ENCODE measurements at places on chromosomes 12 and 14.

GRCh38 chr14:96341323-96341722 is 21.8 kb downstream of the ATG2B start:
- DNase-seq: no peak

GRCh38 chr14:101991352-101991751 is 27.0 kb downstream of the DYNC1H1 start:
- DNase-seq: no peak

- no peak for DNase-seq
Measured at GRCh38 chr12:53096759-53097158, 708 bp upstream of the IGFBP6 start.

DNA sequence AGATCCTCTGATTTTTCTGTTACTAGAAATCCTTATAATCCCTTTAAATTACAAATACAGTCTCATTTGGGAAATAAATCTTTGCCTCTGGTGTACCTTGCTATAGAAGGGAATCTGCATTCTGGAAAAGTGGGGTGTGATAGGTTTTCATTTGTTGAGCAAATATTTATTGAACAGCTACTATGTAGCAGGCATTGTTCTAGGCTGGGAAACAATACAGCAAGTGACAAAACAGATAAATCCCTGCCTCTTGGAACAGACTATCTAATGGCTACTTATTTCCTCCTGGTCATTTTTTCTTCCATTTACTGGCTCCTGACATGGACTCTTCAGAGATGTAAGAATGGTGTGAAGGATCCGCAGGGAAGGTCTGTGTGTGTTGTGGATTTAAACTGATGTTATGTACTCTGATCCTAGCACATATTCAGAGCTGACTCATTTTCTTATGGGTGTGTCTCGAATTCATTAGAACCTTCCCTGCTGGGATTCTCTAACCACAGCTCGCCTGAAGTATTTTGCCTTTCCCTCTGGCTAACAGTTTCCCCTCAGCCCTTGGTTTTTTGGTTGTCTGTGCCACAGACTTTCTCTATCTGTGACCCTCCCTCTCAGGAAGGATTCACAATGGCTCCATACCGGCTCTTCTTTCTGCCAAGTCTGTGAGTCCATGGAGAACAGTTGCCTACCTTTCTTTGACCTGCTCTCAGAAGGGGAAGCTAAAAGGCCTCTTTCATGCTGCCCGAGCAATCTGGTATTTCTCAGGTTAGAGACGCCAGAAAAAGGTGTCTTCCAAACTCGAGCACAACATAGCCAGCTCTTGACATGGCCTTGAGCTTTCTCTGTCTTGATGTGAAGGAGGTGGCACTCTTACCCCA is 53.7 kb downstream of the TMTC2 start:
- DNase-seq: no peak

DNA sequence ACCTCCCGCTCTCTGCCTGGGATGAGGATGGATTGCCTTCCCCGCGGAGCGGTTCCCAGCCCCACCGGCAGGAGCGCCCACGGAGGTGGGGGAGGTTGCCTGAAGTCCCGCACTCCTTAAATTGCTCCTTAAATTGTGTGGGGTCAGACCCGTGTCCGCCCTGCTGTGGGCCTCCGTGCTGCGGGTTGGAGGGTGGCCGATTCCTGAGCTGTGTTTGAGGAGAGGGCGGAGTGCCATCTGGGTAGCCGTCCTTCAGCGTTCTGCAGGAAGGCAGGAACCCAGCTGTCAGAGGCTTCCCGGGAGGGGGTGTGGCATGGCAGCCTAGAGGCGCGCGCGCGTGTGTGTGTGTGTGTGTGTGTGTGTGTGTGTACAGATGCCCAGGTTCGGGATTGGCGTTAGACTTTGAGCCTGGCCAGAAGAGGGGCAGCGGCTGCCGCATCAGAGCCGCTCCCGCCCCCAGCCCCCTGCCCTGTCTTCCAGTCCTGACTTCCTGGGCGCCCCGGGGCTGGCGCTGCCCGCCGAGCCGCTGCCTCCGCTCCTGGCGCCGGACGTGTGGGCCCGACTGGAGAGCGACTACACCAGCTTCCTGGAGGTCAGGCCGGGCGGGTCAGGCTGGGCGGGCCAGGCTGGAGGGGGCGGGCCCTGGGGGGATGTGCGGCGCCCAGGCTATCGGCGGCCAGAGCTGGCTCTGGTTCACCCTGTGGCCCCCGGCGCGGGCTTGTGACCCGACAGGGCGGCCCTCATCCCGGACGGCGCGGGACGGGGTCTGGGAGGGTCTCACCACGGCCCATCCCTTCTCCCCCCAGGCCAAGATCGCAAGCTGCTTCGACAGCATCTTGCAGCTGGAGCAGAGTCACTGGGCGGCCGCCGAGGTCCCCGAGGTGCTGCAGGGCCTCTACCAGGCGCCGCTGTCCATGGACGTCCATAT is 9.2 kb downstream of the EXOC3L4 start:
- DNase-seq: no peak

- no peak for DNase-seq
Measured at GRCh38 chr14:36944307-36945010, 227.9 kb downstream of the SLC25A21 start.

DNA sequence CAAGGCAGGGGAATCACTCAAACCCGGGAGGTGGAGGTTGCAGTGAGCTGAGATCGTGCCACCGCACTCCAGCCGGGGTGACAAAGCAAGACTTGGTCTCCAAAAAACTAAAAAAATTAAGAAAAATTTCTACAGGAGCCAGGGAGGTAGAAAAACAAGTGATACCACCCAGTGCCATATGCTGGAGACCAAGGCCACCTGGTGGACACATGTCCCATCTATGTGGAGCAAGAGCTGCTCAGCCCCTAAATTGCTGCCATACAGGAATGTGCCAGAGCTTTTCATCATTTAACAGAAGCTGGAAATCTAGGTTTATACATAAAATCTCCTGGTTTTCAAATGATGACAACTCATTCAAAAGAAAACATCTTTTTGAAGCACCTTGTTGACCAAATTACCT is 61.4 kb upstream of the ELK3 start:
- no peak for DNase-seq

DNA sequence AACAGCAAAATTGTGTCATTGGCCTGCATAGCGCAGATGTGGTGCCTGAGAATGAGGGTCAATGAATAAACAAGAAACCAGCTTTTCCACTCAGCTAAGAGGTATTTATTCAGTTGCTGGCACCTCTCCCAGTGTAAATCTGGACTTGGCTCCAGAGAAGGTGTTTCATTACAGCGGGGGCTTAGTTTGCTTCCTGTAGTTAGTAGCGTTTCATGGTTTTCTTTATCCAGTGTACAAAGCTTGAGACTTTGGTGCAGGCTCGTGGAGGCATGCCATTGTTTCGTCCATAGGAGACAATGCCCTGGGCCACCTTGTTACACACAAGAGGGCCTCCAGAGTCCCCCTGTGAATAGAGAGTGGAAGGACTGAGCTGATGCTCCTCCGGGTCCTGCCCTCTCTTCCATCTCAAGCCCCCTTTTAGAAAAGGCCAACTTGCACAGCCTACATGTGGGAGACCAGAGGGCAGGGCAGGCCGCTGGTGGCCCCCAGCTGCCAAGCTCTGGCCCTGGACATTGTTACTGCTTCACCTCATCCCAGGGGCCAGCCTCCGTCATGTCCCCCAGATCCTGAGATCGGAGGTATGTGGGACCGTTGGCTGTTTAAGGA is 3.0 kb downstream of the GZMB start:
- DNase-seq: peak; percentile 66

- DNase-seq: no peak
Measured at GRCh38 chr12:31015215-31015614, 58.4 kb upstream of the DDX11 start.

- DNase-seq: no peak
Measured at GRCh38 chr14:39109893-39110715, 4.0 kb upstream of the GEMIN2 start.

- DNase-seq: no peak
Measured at GRCh38 chr14:69424149-69424923, 25.8 kb downstream of the SLC39A9 start.

DNA sequence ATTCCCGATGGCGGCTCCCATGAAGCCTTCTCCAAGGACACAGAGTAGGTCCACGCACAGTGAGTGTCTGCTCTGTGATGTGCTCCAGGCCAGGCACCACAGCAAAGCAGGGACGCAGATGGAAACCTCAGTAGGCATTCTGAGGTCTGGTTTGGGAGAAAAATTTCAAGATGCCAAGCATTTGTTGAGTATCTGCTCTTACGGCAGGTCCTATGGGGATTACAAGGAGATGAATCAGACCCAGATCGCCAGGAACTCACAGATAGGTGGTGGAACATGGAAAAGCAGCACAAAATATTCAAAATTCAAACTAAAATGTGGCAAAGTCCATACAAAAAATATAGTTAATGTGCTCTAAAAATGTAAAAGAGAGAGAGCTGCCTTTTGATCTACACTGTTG is 684.9 kb upstream of the TMEM132C start:
- DNase-seq: no peak

DNA sequence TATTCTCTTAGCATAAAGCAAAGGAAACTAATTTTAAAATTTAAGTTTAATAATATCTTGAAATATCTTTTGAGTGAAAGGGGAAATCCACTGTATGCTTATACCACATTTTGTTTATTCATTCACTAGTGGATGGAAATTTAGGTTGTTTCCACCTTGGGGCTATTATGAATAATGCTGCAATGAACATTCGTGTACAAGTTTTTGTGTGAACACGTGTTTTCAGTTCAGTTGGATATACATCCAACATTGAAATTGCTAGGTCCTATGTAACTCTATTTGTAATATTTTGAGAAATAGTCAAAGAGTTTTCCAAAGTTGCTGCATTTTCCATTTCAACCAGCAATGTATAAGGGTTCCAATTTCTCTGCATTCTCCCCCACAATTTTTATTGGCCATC is 83.7 kb upstream of the ETV6 start:
- DNase-seq: no peak

- no peak for DNase-seq
Measured at GRCh38 chr12:49515266-49515665, 23.6 kb upstream of the KCNH3 start.

DNA sequence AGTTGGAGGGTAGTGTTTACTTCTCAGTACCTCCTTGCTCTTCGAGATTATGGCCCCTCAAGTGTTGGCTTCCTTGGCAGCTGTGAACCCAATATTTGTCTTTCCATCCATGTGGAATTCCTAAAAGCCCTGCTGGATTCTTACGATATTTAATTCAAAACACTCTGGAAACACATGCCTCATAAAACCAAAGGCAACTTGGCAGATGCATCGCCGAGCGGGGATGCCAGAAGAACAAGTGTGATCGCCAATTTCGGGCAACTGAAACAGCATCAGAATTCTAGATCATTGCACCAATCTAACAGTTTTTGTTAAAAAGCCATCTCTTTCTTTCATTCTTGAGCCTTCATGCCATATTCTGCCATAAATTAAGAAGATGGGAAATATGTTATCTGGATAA is 934.4 kb downstream of the AACS start:
- DNase-seq: no peak

DNA sequence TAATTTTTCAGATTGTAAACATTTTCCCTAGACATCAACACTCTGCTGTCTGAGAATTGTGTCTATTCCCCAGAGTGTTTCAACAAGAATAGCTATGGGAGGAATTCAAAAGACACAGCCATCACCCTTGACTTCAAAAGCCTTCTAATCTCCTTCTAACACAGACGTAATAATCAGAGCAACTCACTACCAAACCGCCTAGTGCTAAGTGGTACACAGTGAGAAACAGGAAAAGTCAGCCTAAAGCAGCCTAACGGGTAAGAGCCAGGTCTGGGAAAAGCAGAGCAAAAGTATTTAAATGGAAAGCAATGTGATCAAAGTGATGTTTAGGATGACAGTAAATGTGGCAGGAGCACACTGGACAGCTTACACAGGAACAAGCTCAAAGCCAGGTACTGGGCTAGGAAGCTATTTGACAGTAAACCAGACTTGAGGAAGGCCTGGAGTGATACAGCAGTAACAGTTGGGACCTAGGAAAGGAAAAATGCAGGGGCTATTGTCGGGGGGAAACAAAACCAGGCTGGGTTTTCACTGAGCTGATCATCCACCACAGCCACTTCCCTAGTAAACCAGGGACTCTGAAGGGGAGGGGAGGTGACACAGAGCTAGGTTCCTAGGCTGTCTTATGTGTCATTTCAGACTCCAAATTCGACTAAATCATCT is 29.4 kb downstream of the CORO1C start:
- peak; percentile 57 for DNase-seq

DNA sequence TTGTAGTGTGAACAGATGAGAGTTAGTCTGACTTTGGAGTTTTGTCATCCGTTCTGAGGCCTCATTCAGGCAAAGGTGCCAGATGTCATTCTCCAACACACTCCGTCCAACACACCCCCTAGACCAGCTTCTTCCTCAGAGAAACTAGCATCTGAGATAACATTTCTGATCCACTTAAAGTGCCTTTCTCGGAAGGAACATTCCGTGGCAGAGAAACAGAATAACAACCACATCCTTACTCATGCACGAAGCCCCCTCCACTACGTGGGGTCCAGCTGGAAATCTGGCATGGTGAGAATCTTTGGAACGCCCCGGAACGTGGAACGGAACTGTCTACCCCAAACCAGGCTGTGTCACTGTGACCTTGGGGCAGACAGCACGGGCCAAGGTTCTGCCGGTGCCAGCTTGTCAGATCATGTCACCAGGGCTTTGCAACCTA is 17.0 kb upstream of the BCL7A start:
- DNase-seq: no peak

GRCh38 chr14:23445773-23446172 is 10.3 kb upstream of the MYH7 start:
- DNase-seq: no peak

DNA sequence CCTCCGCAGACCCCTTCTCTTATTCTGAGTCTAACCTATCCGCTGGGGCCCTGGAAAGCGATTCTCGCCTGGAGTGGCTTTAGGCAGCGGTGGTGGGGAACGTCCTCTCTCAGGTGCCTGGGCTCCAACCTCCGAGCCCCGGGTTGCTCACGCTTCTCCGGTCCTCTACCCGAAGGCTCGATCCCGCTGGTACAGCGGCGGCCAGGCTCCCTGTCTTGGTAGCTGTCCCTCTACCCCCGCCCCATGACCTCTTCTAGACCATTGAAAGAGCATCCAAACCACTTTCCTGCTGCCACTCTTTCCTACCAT is 505 bp upstream of the HEBP1 start:
- no peak for DNase-seq

- DNase-seq: no peak
Measured at GRCh38 chr14:94601884-94602391, 10.3 kb upstream of the SERPINA3 start.

GRCh38 chr12:57234233-57234570 is 4.7 kb downstream of the SHMT2 start:
- no peak for DNase-seq

Measured in stimulated activated effector memory CD8-positive, alpha-beta T cell treated with anti-CD3 and anti-CD28 coated beads, Interleukin-12 subunit alpha, Interleukin-12 subunit beta, amount 100 ng/mL, for 72 hours (primary cell).